ENCODE measurements at places on chromosomes 2 and 18. TPM values are rescaled to one million over a fixed set of nuclear protein-coding genes. Genes with fewer than 3 reads are reported as not detected.

GRCh38 chr2:63436488-63436887 lies 151.8 kb downstream of the WDPCP start:
- DNase-seq = no peak

GRCh38 chr2:1687254-1687653 lies 57.1 kb downstream of the PXDN start:
- no peak for DNase-seq

- DNase-seq = no peak
Measured at GRCh38 chr2:150204451-150204850, 283.0 kb downstream of the RND3 start.

DNA sequence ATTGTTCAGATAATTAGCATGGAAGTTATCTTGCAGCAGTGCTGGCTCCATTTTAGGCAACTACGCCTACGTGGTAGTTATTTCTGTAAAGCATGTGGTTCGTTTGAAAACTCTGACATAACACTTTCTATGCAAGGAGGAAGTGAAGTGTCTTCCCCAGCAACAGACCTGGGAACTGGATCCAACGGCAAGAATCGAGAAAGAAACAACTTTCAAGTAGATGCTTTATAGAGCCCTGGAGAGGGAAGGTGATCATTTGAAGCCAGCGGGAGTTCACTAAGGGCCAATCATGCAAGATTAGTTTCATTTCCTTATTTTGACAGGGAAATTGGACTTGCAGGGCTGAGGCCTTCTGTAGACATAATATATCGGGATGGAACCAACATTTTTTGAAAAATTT lies 218.3 kb downstream of the ACKR3 start:
- no peak for DNase-seq

The KLHL29 gene
- total RNA-seq = 1.2 TPM

DNA sequence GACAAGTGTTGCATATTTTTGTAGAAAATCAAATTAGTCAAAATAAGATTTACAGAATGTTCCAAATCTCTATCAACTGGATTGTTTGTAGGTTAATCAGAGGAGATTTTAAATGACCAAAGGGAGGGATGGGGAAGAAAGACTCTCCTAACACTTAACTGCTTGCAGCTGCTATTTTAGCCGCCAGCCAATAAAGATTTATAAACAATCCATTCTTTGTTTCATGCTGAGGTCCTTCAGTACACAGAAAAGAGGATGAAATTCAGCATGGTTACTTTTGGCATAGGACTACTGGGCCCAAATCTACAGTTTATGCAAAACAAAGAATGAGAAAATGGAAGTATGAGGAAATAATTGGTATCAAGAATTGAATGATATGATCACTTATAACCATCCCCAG lies 86.4 kb upstream of the FN1 start:
- no peak for DNase-seq

DNA sequence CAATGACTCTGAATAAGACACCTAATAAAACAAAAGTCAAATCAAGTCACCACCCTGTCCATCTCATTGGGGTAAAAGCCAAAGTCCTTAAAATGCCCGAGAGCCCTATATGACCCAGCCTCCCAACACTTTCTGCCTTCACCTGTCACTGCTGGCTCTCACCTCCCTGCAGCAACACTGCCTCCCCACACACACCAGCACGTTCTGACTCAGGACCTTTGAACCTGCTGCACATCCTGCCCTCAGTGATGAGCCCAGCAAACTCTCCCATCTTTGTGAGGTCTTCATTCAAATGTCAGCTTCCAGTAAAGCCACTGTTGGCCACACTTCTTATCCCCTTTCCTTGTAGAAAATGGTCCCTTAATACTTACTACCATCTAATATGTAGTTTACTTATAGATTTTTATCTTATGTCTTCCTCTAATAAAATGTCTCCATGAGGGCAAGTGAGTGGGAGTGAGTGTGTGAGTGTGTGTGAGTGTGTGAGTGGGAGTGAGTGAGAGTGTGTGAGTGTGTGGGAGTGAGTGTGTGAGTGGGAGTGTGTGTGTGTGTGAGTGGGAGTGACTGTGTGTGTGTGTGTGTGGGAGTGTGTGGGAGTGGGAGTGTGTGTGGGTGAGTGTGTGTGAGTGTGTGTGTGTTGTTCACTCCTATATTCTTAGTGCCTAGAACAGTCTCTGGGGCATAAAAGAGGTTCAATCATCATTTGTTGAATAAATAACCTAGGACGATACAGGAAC lies 504.7 kb downstream of the EIPR1 start:
- no peak for DNase-seq

- DNase-seq = no peak
Measured at GRCh38 chr2:181104512-181105115, 124.2 kb downstream of the UBE2E3 start.

The TMEM17 gene
- total RNA-seq = not detected

DNA sequence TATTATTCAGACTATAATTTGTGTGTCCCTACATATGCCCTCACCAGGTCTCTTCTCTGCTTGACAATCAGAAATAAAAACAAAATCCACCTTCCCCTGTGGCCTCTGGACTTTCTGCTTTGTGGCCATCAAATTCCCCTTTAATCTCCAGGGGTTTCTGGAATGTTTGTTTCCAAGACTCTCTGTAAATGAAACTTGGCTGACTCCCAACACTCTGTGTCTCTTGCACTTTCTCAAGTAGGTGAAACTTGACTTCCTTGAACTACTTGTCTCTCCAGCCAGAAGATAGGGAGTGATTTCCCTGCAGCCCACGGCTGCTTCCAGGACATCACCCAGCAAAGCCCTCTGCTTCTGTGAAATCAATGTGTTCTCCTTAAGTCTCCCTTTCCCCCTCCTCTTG lies 54.1 kb upstream of the AQP4 start:
- no peak for DNase-seq

DNA sequence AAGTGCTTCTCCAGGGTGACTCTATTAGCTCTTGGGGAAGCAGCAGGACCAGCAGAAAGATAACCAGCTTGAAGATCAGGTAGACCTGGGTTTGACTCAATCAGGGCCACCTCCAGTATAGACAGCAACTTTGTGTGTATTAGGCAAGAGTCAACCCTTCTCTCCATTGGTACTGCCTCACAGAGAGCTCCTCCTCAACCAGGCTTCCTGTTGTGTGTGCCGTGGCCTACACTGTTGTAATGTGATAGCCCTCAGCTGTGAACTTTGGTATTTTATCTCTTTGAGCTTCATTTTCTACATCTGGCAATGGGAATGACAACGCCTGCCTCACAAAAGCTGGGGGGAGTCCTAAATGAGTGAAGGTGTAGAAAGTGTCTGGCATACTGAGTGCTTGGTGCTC lies 17.0 kb upstream of the MAP3K20 start:
- no peak for DNase-seq

- DNase-seq = no peak
Measured at GRCh38 chr2:169415233-169415748, 53.0 kb upstream of the LRP2 start.

The VWA3B gene
- not detected for total RNA-seq

DNA sequence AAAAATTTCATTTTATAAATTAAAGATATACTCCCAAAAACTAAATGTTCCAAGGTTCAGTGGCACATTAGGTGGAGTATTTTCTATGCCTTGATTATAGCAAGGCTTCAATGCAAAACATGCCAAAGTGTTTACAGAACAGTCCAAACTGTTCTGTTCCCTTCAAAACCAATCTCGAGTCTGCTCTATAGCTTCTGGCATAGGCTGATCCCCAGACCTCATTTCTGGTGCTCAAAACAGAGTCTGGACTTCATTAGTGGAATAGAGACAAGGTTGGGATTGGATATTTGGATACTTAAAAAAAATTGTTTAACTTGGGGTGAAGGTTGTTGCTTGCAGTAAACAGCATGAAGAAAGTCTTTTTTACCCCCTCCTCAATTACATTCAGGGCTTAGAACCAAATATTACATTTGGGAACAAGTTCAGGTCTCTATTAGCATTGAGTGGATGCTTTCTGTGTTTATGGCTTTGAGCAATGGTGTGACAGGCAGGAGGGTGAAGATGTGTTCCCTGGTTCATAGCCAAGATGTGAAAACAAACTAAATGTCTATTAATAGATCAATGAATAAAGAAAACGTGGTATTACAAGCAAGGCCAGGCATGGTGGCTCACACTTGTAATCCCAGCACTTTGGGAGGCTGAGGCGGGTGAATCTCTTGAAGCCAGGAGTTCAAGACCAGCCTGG lies 208.1 kb upstream of the RND3 start:
- DNase-seq = no peak

DNA sequence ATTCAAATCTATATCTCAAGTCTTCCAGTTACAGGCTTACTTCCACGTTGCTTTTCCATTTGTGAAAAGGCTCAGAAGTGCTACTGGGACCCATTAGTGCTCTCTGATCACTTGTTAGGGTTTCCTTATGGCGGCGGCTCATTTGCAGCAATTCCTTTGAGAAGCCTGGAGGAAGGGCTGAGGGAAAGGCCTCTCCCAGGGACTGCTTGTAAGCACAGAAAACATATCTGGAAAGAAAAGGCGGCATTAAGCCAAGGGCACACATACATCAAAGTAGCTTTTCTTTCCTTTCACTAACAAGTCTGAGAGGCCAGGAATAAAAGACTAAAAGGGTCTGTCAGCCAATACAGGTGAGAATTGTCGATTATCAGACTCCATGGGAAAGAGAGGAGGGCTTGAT lies 39.4 kb upstream of the ITGB6 start:
- no peak for DNase-seq

The ME2 gene
- total RNA-seq = 117 TPM

The ITGA4 gene
- 62.3 TPM for total RNA-seq

DNA sequence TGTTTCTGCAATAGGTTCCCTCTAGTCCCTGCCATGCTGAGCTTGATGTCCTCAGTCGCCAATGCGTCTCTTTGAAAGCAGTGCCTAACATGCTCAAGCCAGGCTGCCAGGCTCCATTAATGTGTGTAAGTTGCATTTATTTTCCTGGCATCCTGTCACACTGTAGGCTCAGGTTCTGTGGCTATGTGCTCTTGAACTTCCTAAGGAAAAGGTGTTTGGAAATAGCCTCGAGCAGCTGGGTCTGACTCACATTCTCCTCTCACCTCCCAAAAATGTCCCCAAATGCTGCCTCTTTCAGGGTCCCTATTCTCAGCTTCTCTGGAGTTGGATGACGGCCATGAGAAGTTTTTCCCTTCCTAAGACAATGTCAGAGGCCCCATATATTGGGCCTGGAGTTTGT lies 58.0 kb upstream of the SLC14A2 start:
- no peak for DNase-seq

The TEKT4 gene
- not detected for total RNA-seq

GRCh38 chr2:146457221-146457620 lies 1387.6 kb upstream of the ACVR2A start:
- no peak for DNase-seq

The CCDC74A gene
- 3.7 TPM for total RNA-seq

The B4GALT6 gene
- total RNA-seq = 0.64 TPM
